ENCODE measurements at places on chromosomes 4 and X. TPM values are rescaled to one million over a fixed set of nuclear protein-coding genes. Genes with fewer than 3 reads are reported as not detected.

- no peak for DNase-seq
Measured at GRCh38 chrX:30275498-30275897, 28.6 kb downstream of the MAGEB1 start.

GRCh38 chr4:52592287-52592686, 66.8 kb downstream of the USP46 start:
- no peak for DNase-seq

Gene HADH
- 29.7 TPM for polyA plus RNA-seq

Gene TEC
- polyA plus RNA-seq, result 0.99 TPM

Gene LRAT
- 0.03 TPM for polyA plus RNA-seq
